ENCODE measurements at places on chromosomes 5 and 9. TPM values are rescaled to one million over a fixed set of nuclear protein-coding genes. Genes with fewer than 3 reads are reported as not detected.

Gene MSX2
- total RNA-seq, result 28.8 TPM

Gene IRGM
- not detected for total RNA-seq

Gene EIF4E1B
- not detected for total RNA-seq

Gene ZBTB6
- 13.8 TPM for total RNA-seq

Gene CA9
- total RNA-seq, result 0.27 TPM

Gene RASA1
- total RNA-seq, result 25.8 TPM
